GM19239 (cell line): ENCODE measurements at places on chromosomes 1 and 21.

- no peak for DNase-seq
Measured at GRCh38 chr1:81213279-81213678, 587.5 kb upstream of the ADGRL2 start.

DNA sequence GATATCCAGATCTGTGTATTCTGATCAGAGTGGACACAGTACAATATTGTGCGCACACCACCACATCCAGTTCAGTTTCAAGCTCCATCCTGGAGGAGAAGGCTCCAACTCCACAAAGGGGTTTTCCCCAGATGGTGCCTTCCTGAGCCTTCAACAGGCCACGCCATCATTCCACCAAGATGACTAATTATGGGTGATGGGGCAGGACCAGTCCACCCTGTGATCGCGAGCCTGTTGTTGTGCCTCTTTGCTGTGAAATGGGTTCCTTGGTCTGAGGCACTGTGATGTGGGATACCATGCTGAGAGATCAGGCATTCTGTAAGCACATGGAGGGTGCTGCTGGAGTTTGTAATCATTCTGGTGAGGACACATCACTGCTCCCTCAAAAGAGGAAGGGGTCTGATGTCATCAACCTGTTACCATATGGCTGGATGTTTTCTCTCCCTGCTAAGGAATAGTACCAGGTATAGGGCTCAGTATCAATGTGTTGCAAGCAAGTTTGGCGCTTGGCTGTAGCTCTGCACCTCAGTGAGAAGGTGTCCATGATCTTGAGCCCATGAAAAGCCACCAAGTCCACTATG lies 6.7 kb upstream of the SH2D2A start:
- no peak for DNase-seq

DNA sequence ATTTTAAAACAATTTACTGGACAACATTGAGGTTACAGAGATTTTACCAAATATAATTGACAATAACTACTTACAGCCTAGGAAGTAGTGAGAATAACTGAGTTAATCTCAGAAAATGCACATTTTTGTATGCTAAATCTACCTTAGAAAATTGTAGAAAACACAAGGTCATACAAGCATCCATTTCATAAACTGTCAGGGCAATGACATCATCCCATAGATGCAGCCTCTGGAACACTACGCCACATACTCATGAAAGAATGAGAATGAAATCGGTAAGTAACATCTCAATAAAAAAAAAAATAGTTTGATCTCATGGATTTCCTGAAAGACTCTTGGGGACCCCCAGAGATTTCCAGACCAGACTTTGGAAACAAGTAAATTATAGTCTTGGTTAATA lies 28.9 kb upstream of the BARHL2 start:
- DNase-seq: no peak

GRCh38 chr1:180041582-180041981 lies 87.0 kb downstream of the CEP350 start:
- no peak for DNase-seq

- DNase-seq: no peak
Measured at GRCh38 chr1:196734006-196734405, 40.6 kb upstream of the CFHR3 start.

DNA sequence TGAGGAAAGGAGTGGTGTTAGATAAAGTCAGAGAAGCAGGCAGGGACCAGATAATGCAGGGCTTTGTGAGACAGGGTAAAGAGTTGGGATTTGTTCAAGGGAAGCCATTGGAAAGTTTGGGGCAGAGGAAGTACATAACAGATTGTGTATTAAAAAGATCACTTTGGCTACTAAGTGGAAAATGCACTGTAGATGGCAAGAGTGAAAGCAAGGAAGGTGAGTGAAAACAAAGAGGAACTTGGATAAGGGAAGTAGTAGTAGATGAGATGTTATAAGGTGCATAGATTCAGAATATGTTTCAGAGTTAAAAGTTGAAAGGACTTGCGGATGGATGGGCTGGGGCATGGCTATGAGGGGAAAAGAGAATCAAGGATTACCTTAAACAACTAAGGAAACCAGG lies 17.4 kb downstream of the MRPL39 start:
- no peak for DNase-seq

GRCh38 chr1:19725606-19726005 lies 60.9 kb downstream of the HTR6 start:
- no peak for DNase-seq

DNA sequence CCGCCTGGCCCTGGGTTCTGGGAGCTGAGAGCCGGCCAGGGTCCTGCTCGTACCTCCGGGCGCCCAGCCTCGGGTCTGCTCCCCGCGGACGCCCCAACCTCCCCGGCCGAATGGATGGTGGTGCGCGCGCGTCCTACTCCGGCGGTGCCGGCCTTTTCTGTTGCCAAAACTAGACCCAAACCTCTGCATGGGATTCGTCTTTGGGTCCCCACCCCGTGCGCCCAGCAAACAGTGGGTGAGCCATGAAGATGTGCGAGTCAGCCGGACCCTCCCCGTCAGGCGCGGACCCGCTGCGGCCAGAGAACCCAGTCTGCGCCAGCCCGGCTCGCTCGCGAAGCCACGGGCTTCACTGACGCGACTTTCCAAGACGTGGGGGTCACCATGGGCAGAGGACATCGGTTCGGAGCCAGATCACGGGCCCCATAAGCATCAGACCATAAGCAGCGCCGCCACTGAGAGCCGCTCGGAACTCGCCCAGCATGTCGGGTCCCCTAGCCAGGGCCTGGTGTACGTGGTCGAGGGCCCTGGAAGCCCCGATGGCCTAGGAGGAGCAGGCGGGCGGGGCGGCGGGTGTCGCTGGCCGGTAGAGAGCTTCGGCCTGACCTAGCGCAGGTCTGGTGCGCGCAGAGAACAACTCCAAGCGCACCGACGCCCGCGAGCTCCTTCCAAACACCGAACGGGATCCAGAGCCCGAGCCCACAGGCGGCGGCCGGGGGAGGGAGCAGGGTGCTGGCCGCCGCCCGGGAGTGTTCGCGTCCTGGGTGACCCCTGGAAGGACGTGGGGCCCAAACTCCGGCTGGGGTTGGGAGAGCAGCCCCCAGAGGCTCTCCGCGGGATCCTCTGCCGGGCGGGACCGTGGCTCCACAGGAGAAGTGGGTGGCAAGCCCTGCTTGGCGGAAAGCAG lies 1.0 kb upstream of the TP73 start:
- no peak for DNase-seq

GRCh38 chr1:160558660-160559380 lies 20.5 kb downstream of the CD84 start:
- DNase-seq: no peak

GRCh38 chr1:4001461-4001860 lies 101.4 kb upstream of the C1orf174 start:
- DNase-seq: no peak
